ENCODE measurements at places on chromosomes 7 and 10.

GRCh38 chr10:15084502-15084922, 4.1 kb downstream of the ACBD7 start:
- no peak for DNase-seq

GRCh38 chr7:152870106-152870693, 110.6 kb downstream of the ACTR3B start:
- no peak for DNase-seq

DNA sequence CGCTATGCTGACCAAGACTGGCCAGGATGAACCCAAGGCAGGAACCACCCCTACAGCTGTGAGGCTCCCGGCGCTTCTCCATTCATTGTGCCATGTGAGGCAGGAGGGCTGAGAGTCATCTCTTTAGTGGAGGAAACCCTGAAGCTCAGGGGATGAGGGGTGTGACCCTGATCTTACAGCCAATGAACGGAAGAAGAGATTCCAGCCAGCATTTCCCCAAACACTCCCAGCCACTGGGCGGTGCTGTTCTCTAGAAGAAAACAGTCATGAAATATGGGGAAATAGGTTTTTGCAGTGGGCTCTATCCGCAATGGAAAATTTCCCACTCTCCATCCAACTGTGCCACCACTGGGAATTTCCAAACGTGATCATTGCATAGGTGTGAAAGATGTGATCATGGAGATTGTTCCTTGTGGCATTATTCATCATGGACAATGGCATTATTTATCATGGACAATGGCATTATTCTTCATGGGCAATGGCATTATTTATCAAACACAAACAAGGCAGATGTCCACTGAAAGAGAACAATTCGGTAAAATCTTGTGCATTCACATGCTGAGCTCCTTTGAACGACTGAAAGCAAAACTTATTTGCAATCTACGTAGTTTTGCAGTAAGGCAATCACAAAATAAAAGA, 14.0 kb upstream of the SLC18A2 start:
- no peak for DNase-seq

DNA sequence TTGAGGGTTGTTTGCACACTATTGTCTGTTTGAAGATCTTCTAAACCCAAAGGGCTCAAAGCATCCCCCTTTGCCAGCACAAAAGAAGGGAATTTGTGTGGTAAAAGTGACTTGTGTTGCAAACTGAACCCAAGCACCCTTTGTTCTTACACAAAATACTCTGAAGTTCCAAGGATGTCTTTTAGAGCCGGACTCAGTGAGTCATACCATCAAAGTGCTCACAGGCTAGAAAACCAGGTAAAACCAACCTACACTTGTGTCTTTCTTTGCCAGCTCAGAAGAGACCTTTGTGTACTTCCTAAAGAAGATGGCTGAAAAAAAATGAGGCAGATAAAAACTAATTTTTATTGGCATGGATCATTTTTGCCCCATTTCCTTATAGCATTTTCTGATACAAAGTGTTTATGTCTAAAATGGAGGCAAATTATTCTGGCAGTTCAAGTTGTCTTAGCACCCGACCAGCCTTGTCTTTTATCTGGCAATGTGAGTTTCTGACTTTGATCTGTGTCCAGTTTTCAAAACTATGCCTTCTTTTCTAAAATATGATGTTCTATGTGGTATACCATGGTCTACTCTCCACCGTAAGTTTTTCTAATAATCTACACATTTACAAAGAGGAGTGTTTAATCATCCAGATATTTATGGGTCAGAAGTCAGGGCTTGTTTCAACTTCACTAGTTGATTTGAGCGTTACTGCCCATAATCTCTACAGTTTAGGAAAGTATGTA, 128.4 kb upstream of the FZD1 start:
- no peak for DNase-seq

GRCh38 chr7:131649003-131649541, 92.6 kb upstream of the PODXL start:
- DNase-seq = no peak

- no peak for DNase-seq
Observed at GRCh38 chr10:72254813-72255568, 18.7 kb upstream of the DDIT4 start.
